Smooth muscle cell of the coronary artery (primary cell): ENCODE measurements at places on chromosomes 3 and 15. TPM values are rescaled to one million over a fixed set of nuclear protein-coding genes. Genes with fewer than 3 reads are reported as not detected.

ARMC8 gene
- 34.0 and 45.3 TPM in 2 replicates for total RNA-seq

HTD2 gene
- 3.4 and 5.3 TPM in 2 replicates for total RNA-seq

CCR9 gene
- total RNA-seq = not detected in 2 replicates

GOLGA8K gene
- 0.23 TPM in 2 replicates for total RNA-seq

MED12L gene
- 0.30 and 0.70 TPM in 2 replicates for total RNA-seq

AQP9 gene
- total RNA-seq = 0.23 TPM in 1 of 2 replicates, not detected in the other
